Sigmoid colon (tissue), 7 donors: ENCODE measurements at places on chromosomes 16 and 17.

- no peaks in the 10 kb centered on the region for H3K36me3 ChIP-seq
- peaks cover 68% of the 10 kb centered on the region for H3K4me1 ChIP-seq
- no peak for DNase-seq
- no peak overlapping the region for H3K27ac ChIP-seq
Measured at GRCh38 chr17:42010898-42011516, 6.2 kb downstream of the DNAJC7 start.

- H3K27ac ChIP-seq, result no peak overlapping the region
- no peaks in the 10 kb centered on the region for H3K36me3 ChIP-seq
- H3K4me3 ChIP-seq, result no peak overlapping the region
- H3K4me1 ChIP-seq, result no peaks in the 10 kb centered on the region
- no peaks in the 10 kb centered on the region for H3K27me3 ChIP-seq
- no peak for DNase-seq
Measured at GRCh38 chr16:52309446-52310416, 237.2 kb downstream of the TOX3 start.

GRCh38 chr17:82334622-82335394, 1.2 kb upstream of the SECTM1 start:
- no peaks in the 10 kb centered on the region for H3K27me3 ChIP-seq
- H3K36me3 ChIP-seq, result no peaks in the 10 kb centered on the region
- no peak for DNase-seq

- no peak overlapping the region for H3K27ac ChIP-seq
- H3K36me3 ChIP-seq, result no peaks in the 10 kb centered on the region
- H3K4me3 ChIP-seq, result no peak overlapping the region
- no peak for DNase-seq
Measured at GRCh38 chr16:77041468-77041867, 149.5 kb upstream of the MON1B start.

GRCh38 chr16:10616756-10617640, 36.6 kb upstream of the EMP2 start:
- peak overlapping the region; percentile 35 for H3K27ac ChIP-seq
- H3K4me1 ChIP-seq, result peaks cover 35% of the 10 kb centered on the region
- no peaks in the 10 kb centered on the region for H3K36me3 ChIP-seq
- peak; percentile 83 for DNase-seq

DNA sequence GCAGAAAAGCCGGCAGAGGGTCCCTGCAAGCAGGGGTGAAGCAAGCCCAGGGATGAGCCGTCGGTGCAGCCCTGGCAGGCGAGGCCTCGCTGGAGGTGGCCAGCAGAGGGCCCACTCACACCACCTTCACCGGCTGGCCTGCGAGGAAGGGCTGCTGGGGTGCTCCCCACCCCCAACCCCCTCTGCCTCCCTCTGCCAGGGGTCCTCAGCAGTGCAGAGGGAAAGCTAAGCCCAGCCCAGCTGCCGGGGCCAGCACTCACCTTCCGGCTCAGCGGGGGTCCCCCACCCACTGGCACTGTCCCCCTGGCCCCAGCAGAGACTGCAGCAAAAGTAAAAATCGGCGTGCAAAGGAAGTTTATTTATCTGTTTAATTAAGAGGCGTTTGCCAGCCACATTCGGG, 113.4 kb downstream of the ENGASE start:
- DNase-seq, result no peak
- H3K36me3 ChIP-seq, result no peaks in the 10 kb centered on the region
- peaks cover 33% of the 10 kb centered on the region for H3K4me1 ChIP-seq
- H3K27ac ChIP-seq, result no peak overlapping the region
- H3K4me3 ChIP-seq, result no peak overlapping the region

GRCh38 chr17:82876602-82877379, 37.0 kb upstream of the ZNF750 start:
- no peaks in the 10 kb centered on the region for H3K27me3 ChIP-seq
- H3K36me3 ChIP-seq, result no peaks in the 10 kb centered on the region
- DNase-seq, result peak; percentile 96
- no peaks in the 10 kb centered on the region for H3K4me1 ChIP-seq
- H3K4me3 ChIP-seq, result no peak overlapping the region

DNA sequence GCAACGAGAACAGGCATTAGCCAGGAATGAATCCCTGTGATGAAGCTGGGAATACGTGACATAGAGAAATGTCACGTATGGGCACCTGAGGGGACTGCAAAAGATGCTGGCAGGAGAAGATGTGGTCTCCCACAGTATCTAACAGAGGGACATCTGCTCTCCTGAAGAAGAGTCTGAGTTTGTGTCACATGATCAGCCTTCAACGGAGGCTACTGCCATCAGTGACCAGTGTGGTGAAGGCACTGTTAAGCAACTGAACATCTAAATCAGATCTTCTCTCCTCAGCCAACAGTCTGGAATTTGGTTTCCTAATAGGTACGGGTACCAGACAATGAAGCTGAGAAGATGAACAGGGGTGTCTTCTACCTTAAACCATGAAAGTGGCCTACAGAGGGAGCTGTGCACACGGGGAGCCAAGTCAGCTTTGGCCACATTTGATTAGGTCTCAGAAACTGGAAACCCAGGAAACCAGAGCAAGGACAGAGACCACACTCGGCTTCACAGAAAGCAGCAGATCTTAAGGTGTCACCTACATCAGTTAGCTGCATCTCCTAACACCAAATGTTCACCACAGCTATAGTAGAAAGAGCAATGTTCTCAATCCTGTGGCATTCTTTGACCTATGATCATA, 41.8 kb downstream of the BRD7 start:
- H3K27ac ChIP-seq, result peak overlapping the region; percentile 2
- no peak for DNase-seq
- H3K4me1 ChIP-seq, result peaks cover 27% of the 10 kb centered on the region
- H3K27me3 ChIP-seq, result no peaks in the 10 kb centered on the region
- peaks cover 3% of the 10 kb centered on the region for H3K36me3 ChIP-seq
